ENCODE measurements at places on chromosomes 12 and 14. TPM values are rescaled to one million over a fixed set of nuclear protein-coding genes. Genes with fewer than 3 reads are reported as not detected.

DNA sequence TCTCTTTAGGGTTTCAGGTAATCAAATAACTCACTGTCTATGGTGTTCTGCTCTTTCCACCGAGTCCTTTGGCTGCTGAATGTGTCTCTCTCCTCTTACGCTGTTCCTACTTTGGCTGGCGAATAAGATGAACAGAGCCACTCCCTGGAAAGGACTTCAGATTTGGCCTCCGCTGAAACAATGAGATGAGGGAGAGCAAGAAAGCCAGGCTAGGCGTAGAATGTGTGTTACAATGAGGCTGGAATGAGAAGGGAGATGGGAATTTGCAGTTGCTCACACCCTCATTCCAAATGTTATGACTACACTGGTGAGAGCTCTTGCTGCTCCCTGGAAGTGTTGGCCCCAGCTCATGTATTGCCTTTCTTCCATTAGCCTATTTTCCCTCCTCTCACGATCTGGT is at the start of gene MFAP5:
MFAP5 (minus strand) TSS at position 234 of the 400 bp plus-strand sequence. CDS start 722 bp downstream, outside the sequence.
- no peaks in the 10 kb centered on the region for H3K36me3 ChIP-seq
- H3K4me3 ChIP-seq = no peak within 1 kb of the TSS
- H3K27me3 ChIP-seq = peaks cover 16% of the 10 kb centered on the region
- DNase-seq = no peak
- 0 out of 2 replicates have a peak, but pooled peaks cover 3% of the 10 kb centered on the region for H3K4me1 ChIP-seq
- no peak within 1 kb of the TSS for H3K27ac ChIP-seq

- peaks cover 20% of the 10 kb centered on the region for H3K36me3 ChIP-seq
- H3K27ac ChIP-seq = peak overlapping the region; percentile 64
- H3K4me1 ChIP-seq = peaks cover 26% of the 10 kb centered on the region
- H3K27me3 ChIP-seq = no peaks in the 10 kb centered on the region
- peak overlapping the region; percentile 94 for H3K4me3 ChIP-seq
Observed at GRCh38 chr12:95859344-95859816, 628 bp downstream of the SNRPF start.

The KRT78 gene
- total RNA-seq = not detected

GRCh38 chr12:53872367-53872766 is 66.3 kb upstream of the HOXC13 start:
- DNase-seq = no peak
- H3K36me3 ChIP-seq = no peaks in the 10 kb centered on the region
- H3K27ac ChIP-seq = no peak overlapping the region
- H3K27me3 ChIP-seq = no peaks in the 10 kb centered on the region

GRCh38 chr14:105334383-105335230 is 20.1 kb downstream of the PACS2 start:
- peaks cover 16% of the 10 kb centered on the region for H3K4me1 ChIP-seq
- DNase-seq = peak; percentile 12
- no peaks in the 10 kb centered on the region for H3K36me3 ChIP-seq
- no peak overlapping the region for H3K27ac ChIP-seq
- H3K27me3 ChIP-seq = no peaks in the 10 kb centered on the region
- H3K4me3 ChIP-seq = no peak overlapping the region

The CISTR gene
- not detected for total RNA-seq

DNA sequence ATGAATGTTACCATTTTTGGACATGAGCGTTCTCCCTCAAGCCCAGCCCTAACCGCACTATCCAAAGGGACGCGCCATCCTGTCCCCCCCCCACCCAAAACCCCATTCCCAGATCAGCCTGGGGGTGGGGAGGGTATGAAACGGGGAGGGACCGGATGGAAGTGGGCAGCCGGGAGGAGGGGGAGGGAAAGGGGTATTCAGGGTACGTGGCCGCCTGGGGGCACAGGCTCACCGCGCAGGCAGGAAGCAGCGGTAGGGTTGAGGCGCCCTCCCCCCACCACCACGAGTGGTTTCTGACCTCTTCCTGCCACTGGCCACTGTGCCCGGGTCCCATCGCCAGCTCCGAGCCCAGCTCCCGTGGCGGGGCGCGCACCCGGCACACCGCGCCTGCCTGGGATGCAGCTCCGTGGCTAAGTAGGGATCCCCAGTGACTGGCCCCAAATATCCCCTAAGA is 1.4 kb downstream of the ACTN1 start:
- peak overlapping the region; percentile 90 for H3K27ac ChIP-seq
- no peak for DNase-seq
- H3K36me3 ChIP-seq = peaks cover 22% of the 10 kb centered on the region
- no peaks in the 10 kb centered on the region for H3K27me3 ChIP-seq
- peaks cover 16% of the 10 kb centered on the region for H3K4me1 ChIP-seq
- peak overlapping the region; percentile 92 for H3K4me3 ChIP-seq

- peak overlapping the region; percentile 50 for H3K27ac ChIP-seq
- no peaks in the 10 kb centered on the region for H3K27me3 ChIP-seq
- H3K4me1 ChIP-seq = peaks cover 15% of the 10 kb centered on the region
- H3K36me3 ChIP-seq = peaks cover 63% of the 10 kb centered on the region
- H3K4me3 ChIP-seq = peak overlapping the region; percentile 19
- DNase-seq = peak; percentile 60
Observed at GRCh38 chr14:23062002-23062401, 4.7 kb upstream of the CDH24 start.

Data from HCT116 (cell line).